Fibroblast of lung (primary cell): ENCODE measurements at places on chromosomes 16 and 17.

- no peak for DNase-seq
Measured at GRCh38 chr16:31206776-31207175, 4.2 kb upstream of the PYCARD start.

GRCh38 chr17:58060596-58061191, 22.5 kb upstream of the DYNLL2 start:
- DNase-seq = no peak

DNA sequence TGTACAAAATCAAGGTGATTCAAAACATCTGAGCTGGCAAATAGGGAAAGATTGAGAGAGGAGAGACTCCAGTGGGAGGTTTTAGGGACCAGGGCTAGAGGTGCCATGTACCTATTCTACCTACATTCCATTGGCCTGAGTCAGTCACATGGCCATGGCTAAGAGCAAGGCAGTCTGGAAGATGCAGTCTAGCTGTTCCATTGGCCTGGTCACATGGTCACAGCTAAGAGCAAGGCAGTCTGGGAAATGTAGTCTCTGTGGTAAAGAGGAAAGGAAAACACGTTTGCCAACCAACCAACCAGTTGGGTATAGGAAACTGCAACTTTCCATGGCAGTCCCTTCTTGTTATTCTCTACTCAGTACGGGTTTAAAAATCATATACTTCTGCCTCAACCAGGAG, 369.1 kb downstream of the XYLT1 start:
- DNase-seq = peak; percentile 28

DNA sequence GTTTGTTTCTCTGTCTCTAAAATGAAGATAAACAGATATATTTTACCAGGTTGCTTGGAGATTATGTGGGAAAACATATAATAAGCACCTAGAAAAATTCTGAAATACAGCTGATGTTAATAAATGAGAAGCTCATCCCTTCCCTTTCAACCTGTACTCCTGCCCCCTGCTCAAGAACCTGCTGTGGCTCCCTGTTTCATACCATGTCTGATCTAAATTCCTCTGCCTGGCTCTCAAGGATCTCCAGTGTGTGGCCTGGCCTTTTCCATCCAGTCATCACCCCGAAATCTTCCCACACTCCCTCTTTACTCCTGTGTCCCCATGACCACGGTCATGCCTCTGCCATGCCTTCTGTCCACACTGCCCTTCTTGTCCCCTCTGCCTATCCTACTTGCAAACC, 19.4 kb upstream of the DLX4 start:
- DNase-seq = no peak

DNA sequence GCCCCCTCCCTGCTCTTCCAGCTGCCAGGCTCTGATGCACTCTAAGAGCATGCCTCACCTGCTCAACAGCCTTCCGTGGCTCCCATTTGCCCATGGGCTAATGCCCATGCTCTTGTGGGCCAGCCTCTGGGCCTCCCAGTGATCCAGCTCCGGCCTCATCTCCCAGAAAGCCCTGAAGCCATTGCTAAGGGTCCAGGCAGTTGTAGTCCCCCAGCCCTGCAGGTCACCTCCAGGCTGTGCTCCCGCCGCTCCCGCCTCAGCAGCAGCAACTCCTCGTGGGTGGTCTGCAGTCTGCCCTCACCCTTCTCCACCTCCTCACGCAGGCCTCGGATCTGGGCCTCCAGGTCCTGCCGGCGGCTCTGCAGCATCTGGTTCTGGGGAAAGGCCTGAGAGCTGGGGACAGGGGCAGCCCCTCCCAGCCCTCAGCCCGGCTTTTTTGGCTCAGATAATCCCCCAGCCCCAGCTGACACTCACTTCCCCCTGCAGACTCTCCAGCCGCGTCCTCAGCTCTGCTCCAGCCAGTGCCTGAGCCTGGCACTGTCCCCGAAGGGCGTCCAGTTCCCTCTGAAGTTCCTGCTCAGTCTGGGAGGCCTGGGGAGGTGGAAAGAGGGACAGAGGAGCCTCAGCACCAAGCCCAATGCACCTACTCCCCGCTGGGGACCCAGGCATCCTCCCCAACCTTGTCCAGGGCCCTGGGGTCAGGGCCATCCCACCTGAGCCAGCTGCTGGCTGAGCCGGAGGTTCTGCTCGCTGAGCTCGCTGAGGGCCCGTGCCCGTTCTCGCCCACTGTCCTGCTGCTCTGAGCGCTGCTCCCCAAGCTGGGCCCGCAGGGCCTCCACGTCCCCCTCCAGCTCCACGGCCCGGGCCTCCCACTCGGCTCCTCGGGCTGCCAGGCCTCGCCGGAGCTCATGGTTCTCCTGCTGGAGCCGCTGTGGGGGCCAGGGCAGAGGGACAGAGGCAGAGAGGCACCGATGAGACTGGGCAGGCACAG, 6.2 kb downstream of the BICDL2 start:
- no peak for DNase-seq

DNA sequence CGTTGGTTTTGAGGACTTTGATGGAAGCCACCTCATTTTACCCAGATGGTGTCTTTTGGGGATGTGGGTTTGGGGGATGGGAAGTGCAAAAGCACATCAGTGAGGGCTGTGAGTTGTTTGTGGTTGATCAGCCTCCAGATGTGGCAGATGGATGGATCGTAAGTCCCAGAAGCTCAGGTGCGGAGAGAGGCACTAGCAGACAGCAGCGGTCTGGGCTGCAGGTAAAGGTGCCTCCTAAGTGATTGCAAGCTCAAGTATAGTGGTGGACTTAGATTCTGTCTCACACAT, 18.0 kb downstream of the HS3ST3B1 start:
- no peak for DNase-seq

GRCh38 chr16:65306722-65307121, 184.9 kb upstream of the CDH11 start:
- no peak for DNase-seq

DNA sequence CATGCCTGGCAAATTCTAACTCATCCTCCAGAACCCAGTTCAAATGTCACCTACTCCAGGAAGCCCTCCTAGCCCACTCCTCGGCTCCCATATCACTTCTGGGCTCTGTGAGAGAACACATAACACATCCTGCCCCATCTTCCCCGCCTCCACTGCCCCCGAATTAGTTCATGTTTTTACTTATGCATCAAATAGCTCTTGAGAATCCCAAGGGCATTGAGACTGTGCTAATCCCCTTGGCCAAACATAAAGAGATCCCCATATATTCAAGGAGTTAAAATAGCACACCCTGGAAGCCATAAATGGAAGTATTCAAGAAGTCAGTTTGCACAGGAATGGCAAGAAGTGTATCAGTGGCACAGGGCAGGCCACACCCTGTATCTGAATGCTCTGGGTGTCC, 2.0 kb upstream of the CREBBP start:
- DNase-seq = no peak

- DNase-seq = peak; percentile 95
Measured at GRCh38 chr16:55494994-55495421, 13.9 kb upstream of the LPCAT2 start.

DNA sequence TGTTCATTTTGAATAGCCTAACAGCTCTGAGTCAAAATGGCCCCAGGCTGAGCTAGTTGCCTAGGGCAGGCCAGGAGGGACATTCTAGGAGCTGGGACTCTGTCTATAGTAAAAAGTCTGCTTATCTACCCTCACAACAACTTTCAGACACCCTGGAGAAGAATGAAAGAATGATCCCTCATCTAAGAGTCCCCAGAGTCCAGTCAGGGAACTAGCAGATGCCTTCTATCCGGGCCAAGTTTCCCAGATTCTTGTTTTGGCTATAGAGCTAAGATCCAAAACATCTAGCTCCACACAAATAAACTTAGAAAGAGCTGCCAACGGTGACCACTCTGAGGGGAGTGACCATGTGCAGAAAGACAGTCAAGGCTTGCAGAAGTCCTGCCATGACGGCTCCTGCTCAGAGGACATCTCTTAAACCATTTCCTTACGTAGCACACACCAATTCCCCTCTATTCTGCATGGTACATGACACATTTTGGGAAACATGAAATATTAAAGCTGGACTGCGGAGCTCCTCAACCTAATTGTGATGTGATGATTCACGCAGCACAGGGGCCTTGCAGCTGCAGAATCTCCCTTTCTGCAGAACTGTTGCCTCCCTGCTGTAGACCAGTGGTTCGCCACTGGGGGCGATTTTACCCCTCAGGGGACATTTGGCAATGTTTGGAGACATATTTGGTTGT, 24.2 kb downstream of the FAM20A start:
- no peak for DNase-seq

DNA sequence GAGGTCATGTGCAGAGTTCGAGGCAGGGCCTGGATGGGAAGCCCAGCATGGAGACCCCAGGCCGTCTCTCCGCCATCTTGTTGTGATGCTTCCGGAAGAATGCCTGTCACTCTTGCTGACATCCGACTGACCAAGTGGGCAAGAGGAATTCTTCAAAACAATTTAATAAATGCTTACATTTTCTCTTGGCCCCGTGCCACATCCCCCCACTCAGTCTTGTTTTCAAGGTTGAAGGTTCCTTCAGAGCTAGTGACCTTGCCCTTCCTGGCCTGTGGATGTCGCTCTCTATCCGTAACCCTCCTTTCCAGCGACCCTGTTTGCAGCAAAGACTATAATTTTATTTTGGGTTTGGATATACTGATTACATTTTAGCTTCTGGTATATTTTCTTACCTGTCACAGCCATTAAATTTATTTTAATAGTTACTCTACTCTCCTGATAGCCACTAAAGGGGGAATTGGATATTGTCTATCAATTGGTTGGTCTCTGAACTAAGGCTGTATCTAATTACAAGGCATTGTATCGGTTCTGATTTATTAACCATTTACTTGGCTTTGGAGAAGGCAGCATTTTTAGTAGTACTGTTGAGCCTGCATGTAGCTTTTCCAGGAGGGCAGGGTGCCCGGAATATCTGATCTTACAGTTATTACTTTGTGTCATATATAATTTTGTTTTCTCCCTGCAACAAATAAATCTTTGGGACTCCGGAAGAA, 264.5 kb downstream of the WWOX start:
- no peak for DNase-seq

GRCh38 chr17:2897605-2898004, 101.4 kb downstream of the RAP1GAP2 start:
- DNase-seq = no peak

- DNase-seq = no peak
Measured at GRCh38 chr17:80474961-80475909, 1.2 kb downstream of the NPTX1 start.

DNA sequence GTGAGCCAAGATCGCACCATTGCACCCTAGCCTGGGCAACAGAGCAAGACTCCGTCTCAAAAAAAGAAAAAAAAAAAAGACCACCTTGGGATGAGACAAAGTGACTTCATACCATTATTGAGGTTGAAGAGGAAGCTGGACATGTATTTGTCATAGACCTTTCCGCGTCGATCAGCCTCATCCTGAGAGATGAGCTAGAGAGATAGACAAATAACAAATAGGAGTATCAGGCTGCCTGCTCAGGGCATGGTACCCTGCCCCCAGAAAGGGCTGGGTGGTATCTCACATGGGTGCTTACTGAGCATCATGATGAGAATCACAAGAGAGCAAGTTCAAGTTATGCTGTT, 22.1 kb downstream of the CNTNAP1 start:
- no peak for DNase-seq

- peak; percentile 28 for DNase-seq
Measured at GRCh38 chr16:66364117-66364958, 2.2 kb upstream of the CDH5 start.

DNA sequence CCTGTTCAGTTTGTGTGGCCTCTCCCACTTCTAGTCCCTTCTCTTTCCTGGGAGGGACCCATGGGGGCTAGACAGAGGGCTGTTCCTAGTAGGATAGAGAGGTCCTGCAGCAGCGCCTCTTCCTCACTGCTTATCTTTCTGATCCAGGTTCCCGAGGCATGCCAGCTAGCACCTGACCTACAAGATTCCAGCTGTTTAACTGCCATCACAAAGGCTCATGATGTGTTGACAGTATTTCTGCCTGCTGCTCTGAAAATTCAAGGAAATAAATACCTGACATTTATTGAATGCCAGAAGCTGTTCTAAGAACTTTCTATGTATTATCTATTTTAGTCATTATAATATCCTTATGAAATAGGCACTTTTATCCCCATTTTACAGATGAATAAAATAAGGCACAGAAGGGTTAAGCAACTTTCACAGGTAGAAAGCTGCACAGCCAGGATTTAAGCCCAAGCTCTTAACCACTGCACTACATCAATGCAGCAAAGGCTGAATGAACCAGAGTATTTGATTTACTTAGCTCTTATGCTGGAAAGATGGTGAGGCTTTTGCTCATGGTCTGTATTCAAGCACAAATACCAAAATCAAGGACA, 38.8 kb downstream of the HEATR6 start:
- no peak for DNase-seq

GRCh38 chr16:14446796-14447195, 183.3 kb downstream of the PARN start:
- no peak for DNase-seq

GRCh38 chr17:14337596-14338079, 36.8 kb downstream of the HS3ST3B1 start:
- DNase-seq = no peak

- DNase-seq = peak; percentile 25
Measured at GRCh38 chr16:87809150-87809902, 43.5 kb upstream of the KLHDC4 start.

- DNase-seq = no peak
Measured at GRCh38 chr17:4585638-4585994, 1.3 kb downstream of the SMTNL2 start.

DNA sequence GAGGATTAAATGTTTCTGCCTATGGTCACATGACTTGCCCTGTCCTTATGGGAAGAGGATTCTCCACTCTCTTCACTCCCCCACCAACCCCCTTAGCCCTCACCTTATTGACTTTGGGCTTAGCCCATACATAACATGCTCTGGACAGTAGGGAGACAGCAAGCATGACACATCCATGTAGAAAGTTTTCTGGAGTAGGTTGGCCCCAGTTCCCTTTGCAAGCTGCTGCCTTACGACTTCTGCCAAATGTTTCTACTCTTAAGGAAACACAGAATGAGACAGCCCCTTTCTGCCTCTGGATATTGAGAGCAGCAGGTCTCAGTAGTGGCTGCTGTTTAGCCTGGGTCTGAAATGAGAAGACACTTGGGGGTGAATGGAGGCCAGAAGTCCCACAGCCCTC, 282.2 kb downstream of the MAP2K6 start:
- peak; percentile 26 for DNase-seq
